Fibroblast of skin of right biceps (primary cell): ENCODE measurements at places on chromosomes 11 and 22.

GRCh38 chr22:47814474-47814873 is 1052.0 kb downstream of the TBC1D22A start:
- DNase-seq, result no peak

DNA sequence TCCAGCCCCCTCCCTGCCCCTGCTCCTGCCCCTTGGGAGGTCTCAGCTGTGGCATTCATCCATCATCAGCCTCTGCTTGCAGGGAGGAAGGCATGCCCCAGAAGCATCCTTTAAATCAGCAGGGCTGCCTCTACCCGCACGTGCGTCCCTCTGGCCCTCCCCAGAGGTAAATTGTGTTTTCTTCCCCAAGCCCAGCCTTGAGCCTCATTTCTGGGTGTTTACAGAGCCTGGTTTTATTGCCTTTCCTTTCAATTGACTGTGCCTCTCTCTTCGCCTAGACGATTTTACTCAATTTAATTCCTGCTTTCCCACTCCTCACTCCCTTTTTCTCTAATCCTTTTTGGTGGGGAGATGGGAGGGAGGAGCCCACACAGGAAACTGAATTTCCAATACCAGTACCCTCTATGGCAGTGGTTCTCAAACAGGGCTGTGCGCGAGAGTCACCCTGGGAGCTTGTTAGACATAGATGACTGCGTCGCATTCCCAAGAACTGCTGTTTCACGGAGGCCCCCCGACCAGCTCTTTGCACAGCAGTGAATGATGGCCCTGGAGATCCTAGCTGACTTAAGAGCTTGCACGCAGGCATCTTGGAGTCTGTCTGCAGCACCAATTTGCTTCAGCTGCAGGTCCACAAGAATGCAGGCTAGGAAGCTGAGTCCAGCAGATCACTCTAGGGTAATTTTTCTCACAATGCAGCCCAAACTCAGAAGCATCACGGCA is 15.1 kb upstream of the OAF start:
- DNase-seq, result peak; percentile 33

GRCh38 chr22:43151251-43152002 is at the start of gene TSPO:
TSPO (plus strand) TSS chr22:43151559; CDS start chr22:43159239, 7,680 bp downstream.
- DNase-seq, result peak; percentile 63

DNA sequence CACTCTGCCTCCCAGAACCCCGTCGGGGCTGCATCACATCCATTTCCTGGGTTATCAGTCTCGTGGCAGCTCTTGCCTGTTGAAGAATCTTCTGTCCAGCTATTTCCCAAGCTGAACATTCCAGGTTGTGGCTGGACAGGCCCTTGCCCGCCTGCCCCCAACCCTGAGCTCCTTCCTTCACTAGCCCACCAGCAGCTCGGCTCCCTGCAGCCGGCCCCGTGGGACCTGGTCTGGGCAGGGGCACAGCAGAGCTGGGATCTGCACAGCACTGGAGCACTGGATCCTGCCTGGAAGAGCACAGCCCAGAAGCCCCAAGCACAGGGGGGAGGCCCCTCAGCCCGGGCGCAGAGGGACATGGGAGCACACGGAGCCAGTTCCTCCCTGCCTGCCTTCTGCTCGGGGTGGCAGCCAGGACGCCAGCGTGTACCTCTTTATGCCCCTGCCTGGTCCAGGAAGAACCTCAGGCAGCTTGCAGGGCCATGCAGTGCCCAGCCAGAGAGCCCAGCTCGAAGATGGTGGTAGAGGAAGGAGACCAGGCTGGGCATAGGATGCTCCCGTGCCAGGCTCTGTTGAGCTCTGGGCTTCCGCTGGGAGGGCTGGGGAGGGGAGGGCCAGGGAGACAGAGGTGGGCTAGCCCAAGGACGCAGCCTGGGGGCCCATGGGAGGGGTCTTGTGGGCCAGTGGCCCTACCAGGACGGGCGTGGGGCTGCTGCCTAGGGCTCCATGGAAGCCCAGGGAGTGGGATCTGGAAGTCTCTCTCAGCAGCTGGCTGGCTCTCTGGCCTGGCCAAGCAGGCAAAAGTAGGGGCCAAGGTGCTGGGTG is 16.6 kb upstream of the GNB1L start:
- DNase-seq, result no peak

GRCh38 chr11:58003591-58003990 is 20.1 kb upstream of the OR9Q1 start:
- DNase-seq, result no peak

DNA sequence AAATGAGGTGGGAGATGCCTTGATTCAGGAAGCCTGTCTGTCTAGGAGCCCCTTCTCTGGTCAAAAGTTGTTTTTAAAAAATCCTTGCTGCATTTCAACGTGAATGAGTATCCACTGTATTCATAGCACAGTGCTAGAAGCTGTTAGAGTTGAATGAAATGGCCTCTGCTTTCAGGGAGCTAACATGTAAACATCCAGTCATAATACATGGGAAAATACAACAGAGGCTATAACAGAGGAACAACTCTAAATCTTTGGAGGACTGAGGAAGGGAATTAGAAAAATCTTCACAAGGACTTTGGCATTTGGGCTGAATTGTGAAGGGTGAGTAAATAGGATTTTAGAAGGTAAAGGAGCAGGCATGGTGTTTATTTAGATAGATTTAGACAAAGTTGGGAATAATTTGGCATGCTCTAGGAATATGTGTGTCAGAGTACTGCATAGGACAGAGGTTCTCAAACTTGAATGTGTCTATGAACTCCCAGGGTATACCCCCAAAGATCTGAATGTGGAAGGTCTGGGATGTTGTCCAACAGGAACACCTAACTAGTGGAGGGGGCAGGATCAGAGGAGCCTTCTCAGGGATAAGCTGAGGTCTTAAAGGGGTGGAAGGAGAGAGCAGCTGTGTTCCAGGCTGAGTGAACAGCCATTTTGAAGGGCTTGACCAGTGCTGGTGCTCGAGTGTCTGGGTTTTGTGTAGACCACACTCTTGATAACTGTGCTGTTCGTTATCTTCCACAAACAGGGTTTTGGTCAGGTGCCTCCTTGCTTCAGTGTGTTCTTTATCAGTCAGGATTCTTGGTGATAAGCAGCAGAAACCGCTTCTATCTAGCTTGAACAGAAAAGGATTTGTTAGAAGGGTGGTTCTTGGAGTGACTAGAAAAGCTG is 12.7 kb downstream of the SREBF2 start:
- DNase-seq, result no peak

DNA sequence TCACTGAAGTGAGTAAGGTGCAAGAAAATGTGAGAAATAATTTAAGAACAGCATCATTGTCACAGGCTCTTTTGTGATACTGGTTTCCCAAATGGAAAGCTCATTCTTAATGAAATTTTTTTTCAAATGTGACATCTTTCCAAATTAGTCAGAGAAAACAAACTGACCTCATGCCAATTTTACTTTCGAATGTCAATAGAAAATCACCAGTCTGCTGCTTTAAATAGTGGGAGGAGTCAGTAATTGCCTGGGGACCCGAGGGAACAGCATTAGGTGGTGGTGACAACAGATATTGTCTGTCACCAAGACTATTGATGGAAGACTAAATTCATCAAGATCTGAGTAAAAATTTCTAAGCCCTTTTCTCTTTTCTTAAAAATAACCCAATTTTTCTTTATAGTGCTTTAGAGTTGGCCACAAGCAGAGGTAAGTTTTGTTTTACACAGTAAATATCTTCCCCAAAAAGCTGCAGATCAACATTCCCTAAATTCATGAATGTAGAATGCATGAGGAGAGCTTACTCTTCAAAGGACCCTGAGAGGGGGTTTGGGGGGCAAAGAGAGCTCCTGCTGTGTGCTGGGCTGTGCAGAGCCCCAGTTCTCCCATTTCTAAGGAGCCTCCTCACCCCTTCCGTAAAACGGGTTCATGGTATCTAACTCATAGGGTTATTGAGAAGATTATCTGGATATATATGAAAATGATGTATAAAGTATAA is 95.1 kb downstream of the PIWIL4 start:
- DNase-seq, result no peak

DNA sequence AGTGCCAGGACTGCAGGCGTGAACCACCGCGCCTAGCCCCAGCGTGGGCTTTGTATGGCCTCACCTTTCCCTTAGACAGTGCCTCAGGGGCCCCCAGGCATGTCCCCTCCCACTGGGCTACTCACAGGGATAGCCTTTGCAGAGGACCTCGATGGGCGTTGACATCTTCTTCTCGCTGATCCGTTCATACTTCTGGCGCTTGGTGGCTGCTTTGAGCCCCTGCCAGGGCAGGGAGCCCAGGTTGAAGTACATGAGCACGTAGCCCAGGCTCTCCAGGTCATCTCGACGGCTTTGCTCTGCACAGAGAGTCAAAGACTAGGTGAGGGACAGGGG is 17.5 kb downstream of the CSNK1E start:
- no peak for DNase-seq

DNA sequence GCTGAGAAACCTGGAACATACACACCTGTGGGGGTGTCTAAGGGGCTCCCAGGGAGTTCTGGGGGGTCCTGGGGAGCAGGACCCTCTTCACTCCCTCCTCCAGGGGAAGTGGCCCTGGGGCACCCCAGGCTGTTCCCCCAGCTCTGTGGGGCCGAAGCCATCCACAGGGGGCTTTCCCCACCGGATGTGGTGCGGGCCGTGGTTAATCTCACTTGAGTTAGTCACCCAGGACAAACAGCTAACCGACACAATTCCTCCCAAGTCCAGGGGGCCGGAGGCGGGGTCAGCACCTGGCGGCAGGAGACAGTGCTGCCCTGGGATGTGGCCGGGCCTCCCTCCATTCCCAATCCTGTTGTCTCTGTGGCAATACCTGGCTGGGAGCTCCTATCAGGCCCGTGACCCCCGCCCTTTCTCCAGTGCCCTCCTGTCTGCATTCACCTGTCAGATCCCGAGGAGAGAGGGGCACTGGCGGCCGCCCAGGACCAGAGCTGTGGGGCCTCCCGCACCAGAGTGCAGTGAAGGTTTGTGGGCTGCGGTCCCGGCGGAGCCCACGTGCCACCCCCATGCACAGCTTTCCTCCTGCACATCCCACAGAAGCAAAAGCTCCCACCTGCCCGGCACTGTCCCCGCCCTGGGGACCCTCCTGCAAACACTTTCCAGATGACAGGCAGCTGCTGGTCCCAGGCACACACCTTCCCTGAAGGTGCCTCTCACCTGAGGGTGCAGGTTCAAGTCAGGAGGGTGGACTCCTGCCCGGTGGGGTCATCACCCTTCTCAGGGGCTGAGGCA is 5.2 kb upstream of the MUC5AC start:
- DNase-seq, result peak; percentile 20

DNA sequence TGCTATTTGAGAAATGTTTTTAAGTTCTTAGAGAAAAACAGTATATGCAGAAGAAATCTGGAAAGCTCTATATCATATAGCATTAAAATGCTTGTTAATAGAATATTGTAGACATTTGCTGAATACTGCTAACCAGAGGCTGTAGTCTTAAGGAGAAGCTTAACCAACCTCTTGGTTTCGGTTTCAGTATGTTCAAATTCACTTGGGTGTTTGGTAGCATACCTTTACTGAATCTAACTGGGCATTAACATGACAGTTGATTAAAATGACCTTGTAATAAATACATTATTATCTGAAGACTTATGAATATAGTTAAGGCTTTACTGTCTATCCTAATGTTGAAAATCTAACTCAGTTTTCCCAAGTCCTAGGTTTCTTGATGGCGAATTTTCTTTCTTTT is 5.4 kb downstream of the PCF11 start:
- no peak for DNase-seq

- DNase-seq, result no peak
Observed at GRCh38 chr11:69931994-69932910, 113.0 kb upstream of the FGF3 start.

- DNase-seq, result no peak
Observed at GRCh38 chr11:33478111-33478573, 221.0 kb downstream of the HIPK3 start.

DNA sequence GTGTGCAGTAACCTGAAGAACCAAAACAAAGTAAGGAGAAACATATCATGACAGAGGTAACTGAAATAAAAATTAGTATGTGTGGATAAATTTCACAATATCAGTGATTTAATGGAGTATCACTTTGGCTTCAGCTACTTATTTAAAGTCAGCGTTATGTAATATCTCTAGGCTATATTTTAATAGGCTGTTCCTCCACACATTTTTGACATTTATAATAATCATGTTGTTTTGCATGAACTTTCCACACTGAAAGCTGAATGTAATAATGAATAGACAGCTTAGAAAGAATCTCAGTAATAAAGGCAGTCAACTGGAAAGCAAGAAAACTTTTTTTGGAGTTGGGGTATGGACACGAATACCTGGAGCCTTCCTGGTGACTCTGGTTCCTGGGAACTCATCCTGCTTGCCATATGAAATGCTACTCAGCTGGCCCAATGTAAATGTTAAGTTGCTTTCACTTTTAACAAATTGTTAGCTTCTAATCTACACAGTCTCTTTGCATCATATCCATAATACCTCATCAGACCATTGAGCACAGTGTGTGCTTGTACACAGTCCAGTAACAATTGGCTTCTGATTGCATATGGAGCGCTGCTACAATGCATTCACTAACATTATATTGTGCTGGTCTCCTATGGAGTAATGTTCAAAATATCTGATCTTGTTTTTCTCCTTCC is 257.7 kb downstream of the SOX6 start:
- no peak for DNase-seq

- DNase-seq, result peak; percentile 24
Observed at GRCh38 chr11:32131321-32131720, 40.4 kb downstream of the RCN1 start.

DNA sequence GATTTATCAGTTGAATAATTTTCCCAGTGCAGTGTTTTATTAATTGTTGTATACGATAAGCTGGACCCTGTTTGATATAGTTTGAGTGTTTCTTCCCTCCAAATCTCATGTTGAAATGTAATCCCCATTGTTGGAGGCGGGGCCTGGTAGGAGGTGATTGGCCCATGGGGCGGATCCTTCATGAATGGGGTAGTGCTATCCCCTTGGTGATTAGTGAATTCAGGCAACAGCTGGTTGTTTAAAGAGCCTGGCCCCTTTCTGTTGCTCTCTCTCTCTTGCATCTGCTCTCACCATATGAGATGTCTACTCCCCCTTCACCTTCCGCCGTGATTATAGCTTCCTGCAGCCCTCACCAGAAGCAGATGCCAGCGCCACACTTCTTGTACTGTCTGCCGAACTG is 1.5 kb downstream of the OR5A1 start:
- DNase-seq, result no peak

- DNase-seq, result no peak
Observed at GRCh38 chr11:29623144-29623722, 393.6 kb downstream of the KCNA4 start.

DNA sequence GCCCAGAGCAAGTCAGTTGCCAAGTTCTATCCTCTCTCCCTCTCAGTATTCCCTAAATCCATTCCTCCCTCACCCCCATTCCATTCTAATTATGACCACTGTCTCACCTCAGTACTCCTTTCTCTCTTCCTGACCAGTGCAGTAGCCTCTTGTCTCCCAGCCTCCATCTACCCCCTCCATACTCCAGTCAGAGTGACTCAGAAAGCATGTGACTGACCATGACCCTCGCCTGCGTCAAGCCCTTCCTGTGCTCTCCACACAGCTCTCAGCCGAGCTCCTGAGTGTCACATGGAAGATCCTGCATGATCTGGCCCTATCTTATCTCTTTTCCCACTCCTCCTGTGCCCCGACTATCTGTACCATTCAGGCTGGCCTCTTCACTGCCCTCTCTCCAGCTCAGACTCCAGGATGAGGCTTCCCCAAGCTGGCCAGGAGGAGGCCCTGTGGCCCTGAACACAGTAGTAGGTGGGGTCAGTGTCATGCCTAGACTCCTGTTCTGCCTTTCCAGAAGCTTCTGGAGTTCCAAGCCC is 42.6 kb downstream of the NEU3 start:
- peak; percentile 67 for DNase-seq
